ENCODE measurements at places on chromosomes 1 and 21.

DNA sequence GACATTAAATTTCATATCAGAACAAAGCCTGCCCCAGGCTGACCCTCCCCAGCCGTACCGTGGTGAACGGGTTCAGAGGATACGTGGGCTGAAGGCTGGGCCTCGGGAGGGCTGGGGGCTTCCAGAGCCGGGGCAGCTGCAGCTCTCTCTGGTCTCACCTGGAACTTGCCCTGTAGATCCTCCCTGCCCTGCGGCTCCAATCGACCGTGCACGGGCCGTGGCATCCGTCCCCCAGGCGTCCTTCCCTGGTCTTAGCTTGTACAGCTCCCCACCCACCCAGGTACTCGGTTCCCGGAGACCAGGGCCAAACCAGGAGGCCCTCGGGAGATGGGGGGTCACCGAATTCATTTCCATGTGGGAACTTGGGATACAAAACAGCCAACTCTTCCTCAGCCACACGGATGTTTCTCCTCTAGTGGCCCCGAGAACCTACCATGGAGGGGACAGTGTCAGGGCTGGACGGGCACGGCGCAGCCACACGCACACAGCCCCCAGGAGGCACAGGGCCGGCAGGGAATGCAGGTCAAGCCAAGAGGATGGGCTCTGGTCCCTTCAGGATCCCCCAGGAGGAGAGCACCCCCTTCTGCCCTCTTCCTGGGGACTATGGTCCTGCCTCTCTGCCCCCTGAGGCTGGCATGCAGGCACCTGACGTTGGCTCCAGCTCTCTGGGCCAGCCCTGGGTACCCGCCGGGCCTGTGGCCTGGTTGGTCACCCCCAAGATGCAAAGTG lies 3.1 kb downstream of the B3GALT6 start:
- ATAC-seq: no peak

GRCh38 chr1:32872192-32872460 lies 1.4 kb upstream of the FNDC5 start:
- no peak for ATAC-seq

- no peak for ATAC-seq
Observed at GRCh38 chr1:63868268-63868781, 94.5 kb downstream of the ROR1 start.

GRCh38 chr1:182768963-182769362 lies 20.6 kb upstream of the NPL start:
- ATAC-seq: no peak

GRCh38 chr1:225899044-225899925 lies 10.3 kb upstream of the LEFTY1 start:
- ATAC-seq: peak; percentile 10

DNA sequence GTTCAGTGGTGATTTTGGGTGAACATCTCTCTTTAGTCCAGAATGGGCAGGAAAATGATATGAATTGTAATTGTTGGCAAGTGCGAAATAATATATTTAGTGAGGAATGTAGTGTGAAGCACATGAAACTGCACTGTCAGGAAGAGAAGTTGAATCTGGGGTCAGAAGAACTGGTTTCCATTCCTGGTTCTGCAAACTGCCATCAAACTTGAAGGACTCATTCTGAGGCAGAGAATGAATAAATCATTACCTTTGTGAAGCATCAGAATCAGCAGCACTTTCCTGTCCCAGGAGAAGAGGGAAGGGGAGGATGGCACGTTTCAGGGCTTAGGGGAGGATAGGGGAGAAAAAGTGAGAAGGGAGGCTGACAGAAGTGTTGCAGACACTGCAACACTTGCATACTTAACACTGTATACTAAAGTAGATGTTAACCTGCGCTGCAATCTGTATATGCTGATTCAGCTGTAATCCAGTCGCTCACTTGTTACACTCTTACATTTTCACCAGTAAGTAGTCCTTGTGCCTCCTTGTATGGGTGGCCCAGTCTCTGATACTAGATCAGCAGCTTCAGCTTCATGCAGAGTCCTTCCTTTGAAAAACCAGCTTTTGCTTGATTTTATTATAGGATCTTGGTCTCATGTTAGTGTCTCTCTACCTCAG lies 10.5 kb upstream of the RPTN start:
- ATAC-seq: no peak

Measured in gastroesophageal sphincter (tissue), 4 donors.